ENCODE measurements at places on chromosomes 13 and 19. TPM values are rescaled to one million over a fixed set of nuclear protein-coding genes. Genes with fewer than 3 reads are reported as not detected.

The MBD3L3 gene
- total RNA-seq, result not detected

DNA sequence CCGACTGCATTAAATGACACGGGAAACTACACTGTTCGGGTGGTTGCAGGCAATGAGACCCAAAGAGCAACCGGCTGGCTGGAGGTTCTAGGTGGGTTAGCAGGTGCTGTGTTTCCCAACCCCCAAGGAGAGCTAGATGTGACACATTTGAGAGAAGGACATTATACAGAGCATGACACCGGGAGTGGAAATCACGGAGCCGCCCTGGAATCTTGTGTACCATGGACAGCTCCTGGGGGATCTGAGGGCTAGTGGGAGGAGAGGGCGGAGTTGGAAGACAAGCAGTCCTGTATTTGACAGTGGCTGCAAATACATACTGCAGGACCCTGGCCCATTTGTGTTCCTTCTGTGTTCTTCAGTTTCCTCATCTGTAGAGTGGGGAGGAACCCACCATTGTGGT is 2.3 kb downstream of the CEACAM18 start:
- no peak for DNase-seq

- no peak for DNase-seq
Measured at GRCh38 chr19:56348289-56348877, 33.7 kb upstream of the ZSCAN5A start.

GRCh38 chr13:65592731-65593130 is 1637.4 kb downstream of the PCDH9 start:
- DNase-seq, result no peak

- no peak for DNase-seq
Measured at GRCh38 chr13:46909042-46909441, 12.2 kb upstream of the HTR2A start.

The APOE gene
- 403 TPM for total RNA-seq

DNA sequence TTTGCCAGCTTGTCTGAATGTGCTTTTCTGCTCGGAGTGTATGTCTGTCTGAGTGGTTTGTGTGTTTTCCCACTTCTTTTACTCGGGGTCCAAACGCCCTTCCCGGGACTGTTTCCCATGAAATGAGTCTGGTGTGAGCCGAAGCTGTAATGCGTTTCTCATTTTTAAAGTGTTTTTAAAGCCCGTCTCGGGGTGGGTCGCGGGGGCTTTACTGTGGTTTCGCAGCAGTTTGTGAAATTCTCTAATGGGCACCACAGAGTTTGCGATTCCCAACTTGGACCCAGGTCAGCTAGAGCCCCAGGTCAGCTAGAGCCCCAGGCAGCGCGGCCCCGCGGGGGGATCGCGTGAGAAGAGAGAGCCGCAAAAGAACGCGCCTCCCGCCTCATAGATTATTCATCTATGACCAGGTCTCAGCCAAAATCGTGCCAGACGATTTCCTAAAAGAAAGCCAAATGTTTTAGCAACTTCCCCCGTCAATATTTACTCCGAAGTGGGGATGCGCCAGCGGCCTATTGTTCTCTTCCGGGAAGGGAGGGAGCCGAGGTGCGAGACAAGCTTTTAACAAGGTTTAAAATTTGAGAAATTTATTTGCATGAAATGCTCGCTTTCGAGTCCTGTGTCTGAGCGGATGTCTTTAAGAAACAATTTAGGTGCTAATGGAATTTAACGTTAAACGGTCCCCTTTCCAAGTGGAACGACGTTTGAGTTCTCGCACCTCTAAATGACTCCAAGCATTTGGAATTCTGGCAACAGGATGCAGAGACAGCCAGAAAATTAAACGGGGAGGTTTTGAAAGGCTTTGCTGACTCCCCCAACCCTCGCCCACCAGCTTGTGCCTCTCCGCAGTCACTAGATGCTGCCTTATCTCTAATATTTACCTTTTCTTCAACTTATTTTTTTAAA is 2.2 kb downstream of the ZIC2 start:
- DNase-seq, result no peak

The CYP4F3 gene
- total RNA-seq, result not detected

DNA sequence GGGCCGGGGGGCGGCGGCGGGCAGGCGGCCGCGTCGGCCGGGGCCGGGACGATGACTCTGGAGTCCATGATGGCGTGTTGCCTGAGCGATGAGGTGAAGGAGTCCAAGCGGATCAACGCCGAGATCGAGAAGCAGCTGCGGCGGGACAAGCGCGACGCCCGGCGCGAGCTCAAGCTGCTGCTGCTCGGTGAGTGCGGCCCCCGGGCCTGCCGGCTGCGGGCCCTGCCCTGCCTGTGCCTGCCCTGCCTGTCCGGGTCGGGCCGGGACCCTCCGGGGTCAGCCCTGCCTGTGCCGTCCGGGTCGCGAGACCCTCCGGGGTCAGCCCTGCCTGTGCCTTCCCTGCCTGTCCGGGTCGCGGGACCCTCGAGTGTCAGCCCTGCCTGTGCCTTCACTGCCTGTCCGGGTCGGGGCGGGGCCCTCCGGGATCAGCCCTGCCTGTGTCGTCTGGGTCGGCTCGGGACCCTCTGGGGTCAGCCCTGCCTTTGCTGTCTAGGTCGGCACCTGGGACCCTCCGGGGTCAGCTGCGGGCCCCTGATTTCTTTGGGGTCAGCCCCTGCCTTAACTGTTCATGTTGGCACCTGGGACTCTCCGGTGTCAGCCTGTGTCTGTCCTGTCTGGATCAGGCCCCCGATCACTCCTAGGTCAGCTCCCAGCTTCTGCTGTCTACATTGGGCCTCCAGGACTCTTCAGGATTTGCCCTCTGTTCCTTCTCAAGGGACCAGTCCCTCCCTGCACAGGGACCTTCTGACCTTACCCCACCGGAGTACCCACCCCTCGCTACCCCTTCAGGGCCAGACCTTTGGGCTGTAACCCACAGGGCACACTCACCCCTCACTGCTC is 659 bp downstream of the GNA11 start:
- no peak for DNase-seq

GRCh38 chr13:113743366-113744195 is 15.4 kb upstream of the TMEM255B start:
- no peak for DNase-seq

DNA sequence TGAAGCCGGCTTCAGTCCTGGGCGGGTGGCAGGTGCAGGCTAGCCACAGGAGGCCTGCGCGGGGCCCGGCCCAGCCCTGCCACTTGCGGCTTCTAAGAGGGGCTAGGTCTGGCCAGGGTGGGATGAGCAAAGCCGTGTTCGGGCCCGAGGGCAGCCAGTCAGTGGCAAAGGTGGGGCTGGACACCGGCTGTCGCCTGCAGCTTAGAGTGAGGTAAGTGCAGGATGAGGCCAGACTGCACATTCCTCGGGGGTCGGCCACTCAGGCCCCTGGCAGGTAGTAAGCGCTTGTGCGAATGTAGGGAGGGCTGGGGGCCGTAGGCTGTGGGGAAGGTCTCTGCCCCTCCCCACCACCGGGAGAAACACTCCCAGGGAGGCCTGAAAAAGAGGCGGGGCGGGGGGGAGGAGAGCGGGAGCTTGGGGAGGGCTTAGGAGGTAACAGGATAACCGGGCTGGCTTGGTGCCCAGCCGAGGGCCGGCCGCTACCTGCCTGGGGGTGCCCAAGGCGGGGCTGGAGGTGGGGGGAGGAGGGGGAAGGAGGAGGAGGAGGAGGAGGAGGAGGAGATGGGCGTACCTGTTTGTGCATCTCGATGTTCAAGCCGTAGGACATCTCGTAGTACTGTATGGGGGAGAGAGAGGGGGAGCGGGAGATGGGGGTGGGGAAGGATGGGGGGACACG is 6.4 kb downstream of the TLE5 start:
- no peak for DNase-seq

The TSEN34 gene
- total RNA-seq, result 37.0 TPM

DNA sequence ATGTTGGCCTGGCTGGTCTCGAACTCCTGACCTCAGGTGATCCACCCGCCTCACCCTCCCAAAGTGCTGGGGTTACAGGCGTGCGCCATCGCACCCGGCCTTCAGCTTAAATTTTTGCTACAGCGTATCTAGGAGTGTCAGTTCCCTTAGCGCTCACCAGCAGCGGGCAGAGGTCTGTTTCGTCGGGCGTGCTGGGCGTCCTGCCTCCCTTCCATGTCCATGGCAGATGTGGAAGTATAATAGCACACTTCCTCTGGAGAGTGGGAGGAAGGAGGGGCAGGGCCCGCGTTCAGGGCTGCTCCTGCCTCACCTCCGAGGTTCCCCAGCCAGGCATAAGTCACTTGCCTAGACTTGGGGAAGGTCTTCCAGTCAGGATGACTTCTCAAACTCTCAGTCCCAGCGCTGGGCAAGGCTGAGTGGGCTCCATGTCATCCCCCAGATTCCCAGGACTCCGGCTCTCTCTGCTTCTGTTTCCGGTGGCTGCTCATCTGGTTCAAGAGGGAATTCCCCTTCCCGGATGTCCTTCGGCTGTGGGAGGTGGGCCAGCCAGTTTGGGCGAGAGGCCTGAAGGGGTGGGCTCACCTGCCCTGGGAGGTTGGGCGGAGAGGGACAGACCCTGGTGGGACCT is 9.5 kb downstream of the IL4I1 start:
- no peak for DNase-seq

GRCh38 chr19:4732680-4733114 is 9.1 kb upstream of the DPP9 start:
- DNase-seq, result no peak

DNA sequence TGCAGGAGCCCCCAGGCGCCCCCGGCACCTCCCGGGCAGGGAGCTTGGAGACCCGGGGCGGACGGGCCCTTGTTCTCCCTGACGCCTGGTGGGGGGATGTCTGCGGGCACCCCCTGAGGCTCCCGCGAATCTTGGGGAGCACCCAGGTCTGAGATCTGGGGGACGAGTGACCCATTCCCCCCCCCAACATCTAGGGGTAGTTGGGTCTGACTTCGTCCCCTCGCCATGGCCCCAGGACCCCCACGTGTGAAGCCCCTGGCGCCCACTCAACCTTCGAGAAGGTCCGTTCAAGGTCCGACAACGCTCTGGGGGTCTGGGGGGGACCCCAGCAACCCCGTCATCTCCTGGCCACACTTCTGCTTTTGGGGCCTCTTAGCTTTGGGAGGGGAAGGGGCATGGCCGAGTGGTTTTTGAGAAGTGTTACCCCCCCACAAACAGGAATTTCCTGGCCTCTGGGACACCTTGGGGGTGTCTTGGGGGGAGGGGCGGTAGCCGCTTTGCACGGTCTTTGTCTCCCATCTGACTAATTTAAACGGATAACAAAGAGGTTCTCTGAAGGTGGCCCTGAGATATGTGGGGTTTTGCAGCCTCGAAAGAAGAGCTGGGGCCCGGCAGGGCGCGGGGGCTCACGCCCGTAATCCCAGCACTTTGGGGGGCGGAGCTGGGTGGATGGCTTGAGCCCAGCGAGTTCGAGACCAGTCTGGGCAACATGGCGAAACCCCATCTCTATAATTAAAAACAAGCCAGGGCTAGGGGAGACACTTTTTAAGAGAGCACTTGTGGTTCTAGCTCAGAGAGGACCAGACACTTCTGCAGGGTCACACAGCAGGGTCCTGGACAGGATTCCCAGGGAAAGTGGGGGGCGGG is 608 bp downstream of the CNN2 start:
- no peak for DNase-seq

The LRRC4B gene
- total RNA-seq, result 2.0 TPM

The MISP gene
- 1.5 TPM for total RNA-seq

The UHRF1 gene
- total RNA-seq, result 0.33 TPM

The KHSRP gene
- 95.7 TPM for total RNA-seq

- no peak for DNase-seq
Measured at GRCh38 chr13:43374621-43375020, 351.2 kb downstream of the DNAJC15 start.

The KLK14 gene
- not detected for total RNA-seq

The TDRD3 gene
- total RNA-seq, result 28.3 TPM

The PALM3 gene
- total RNA-seq, result 0.37 TPM

The KCNK6 gene
- 3.8 TPM for total RNA-seq

The CXCL17 gene
- not detected for total RNA-seq

- no peak for DNase-seq
Measured at GRCh38 chr13:103062079-103062478, 4.1 kb downstream of the SLC10A2 start.

The LRRC8E gene
- 1.5 TPM for total RNA-seq

The ZNF208 gene
- 25.7 TPM for total RNA-seq

DNA sequence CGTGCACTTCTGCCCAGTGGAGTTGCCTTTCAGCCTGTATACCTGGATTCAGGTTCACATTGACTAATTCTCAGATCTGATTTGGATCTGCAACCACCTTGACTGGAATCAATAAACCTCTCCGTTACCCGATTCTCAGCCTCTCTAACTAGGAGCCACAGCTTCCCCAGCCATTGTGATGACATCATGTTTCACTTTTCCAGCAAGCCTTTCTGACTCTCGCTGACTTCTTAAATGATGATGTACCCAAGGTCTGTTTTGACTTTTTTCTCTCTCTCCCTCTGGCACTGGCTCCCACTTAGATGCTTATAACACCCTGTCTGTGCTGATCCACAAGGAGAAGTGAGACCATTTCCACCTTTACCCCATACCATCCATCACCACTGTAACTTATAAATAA is 13.5 kb upstream of the FAM124A start:
- no peak for DNase-seq

DNA sequence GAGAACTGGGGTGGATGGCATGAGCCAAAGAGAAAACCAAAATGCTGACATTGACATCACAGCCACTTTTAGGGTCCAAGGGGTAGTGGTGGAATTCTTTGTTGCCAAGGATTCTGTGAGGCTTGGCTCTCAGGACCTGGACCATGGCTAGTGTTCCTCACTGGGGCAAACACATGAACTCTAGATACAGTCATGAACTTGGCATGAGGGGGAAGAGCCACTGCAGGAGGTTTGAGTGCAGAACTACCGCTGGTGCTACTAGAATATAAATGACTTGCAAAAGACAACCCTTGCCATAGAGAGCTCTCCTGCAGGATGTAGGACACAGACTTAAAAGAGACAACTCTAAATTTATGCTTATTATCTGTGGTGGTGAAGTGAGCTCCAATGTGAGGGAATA is 29.8 kb upstream of the FRY start:
- no peak for DNase-seq

DNA sequence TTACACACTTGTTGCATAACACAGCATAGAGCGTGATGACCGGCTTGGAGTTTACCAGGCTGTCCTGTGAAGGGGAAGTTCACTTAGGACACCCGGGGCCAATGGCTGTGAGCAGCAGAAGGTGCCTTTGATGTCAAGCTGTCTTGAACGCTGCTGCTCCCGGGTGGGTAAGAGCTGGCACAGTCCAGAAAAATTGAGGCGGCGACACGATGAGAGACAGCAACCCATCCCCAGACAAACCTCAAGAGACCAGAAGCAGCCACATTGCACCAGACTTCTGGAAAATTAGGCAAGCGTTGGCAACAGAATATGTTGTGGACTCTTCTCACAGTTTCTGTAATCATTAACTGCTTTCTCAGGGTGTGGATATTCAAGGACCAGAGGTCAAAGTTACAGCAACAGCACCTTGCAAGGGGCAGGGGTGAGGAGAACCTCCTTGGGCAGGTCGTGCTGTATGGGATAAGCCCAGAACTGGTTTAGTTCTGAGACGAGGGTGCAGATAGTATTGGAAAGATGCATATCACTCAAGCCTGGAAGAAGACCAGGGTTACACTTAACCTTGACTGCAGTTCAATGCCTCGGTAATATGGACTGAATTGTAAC is 10.1 kb downstream of the NFILZ start:
- peak; percentile 74 for DNase-seq

The LIM2 gene
- not detected for total RNA-seq

The C19orf81 gene
- not detected for total RNA-seq

- DNase-seq, result no peak
Measured at GRCh38 chr13:109644069-109644750, 142.2 kb downstream of the IRS2 start.
